ENCODE measurements at places on chromosomes 2 and 18. TPM values are rescaled to one million over a fixed set of nuclear protein-coding genes. Genes with fewer than 3 reads are reported as not detected.

AGFG1 gene
- total RNA-seq, result 30.9 TPM

PLEKHH2 gene
- 1.1 TPM for total RNA-seq

GNAL gene
- total RNA-seq, result 0.85 TPM

SLC40A1 gene
- total RNA-seq, result 3.1 TPM

IL36G gene
- not detected for total RNA-seq

LYPD6 gene
- 2.6 TPM for total RNA-seq

PDE11A gene
- 1.6 TPM for total RNA-seq

IL37 gene
- not detected for total RNA-seq

TBR1 gene
- 0.25 TPM for total RNA-seq

PIEZO2 gene
- total RNA-seq, result 3.2 TPM

RFX8 gene
- not detected for total RNA-seq

KCNIP3 gene
- 1.1 TPM for total RNA-seq

EFR3B gene
- 21.1 TPM for total RNA-seq

IL1A gene
- total RNA-seq, result 0.09 TPM

DTNA gene
- total RNA-seq, result 81.5 TPM

COX5B gene
- total RNA-seq, result 399 TPM

PSMA8 gene
- total RNA-seq, result not detected

CD302 gene
- 19.8 TPM for total RNA-seq

CNPPD1 gene
- 26.1 TPM for total RNA-seq

ARHGAP25 gene
- total RNA-seq, result 2.1 TPM

CD226 gene
- 0.52 TPM for total RNA-seq

HOXD3 gene
- total RNA-seq, result 27.7 TPM

ZBTB7C gene
- 3.3 TPM for total RNA-seq

ORC4 gene
- total RNA-seq, result 50.6 TPM

CCDC148 gene
- total RNA-seq, result 2.0 TPM

TACR1 gene
- total RNA-seq, result 2.1 TPM

CDH2 gene
- total RNA-seq, result 91.9 TPM

HTRA2 gene
- total RNA-seq, result 41.0 TPM

ERBB4 gene
- total RNA-seq, result 13.2 TPM

GCKR gene
- total RNA-seq, result 2.4 TPM

SERPINB3 gene
- not detected for total RNA-seq

LAMA3 gene
- 2.8 TPM for total RNA-seq

KCNG2 gene
- not detected for total RNA-seq

LRRC30 gene
- total RNA-seq, result not detected

ASB18 gene
- 2.4 TPM for total RNA-seq

CLEC4F gene
- total RNA-seq, result 1.7 TPM

UGT1A6 gene
- total RNA-seq, result not detected

XDH gene
- total RNA-seq, result not detected

RUFY4 gene
- 0.31 TPM for total RNA-seq

SLC4A5 gene
- 5.9 TPM for total RNA-seq

TLX2 gene
- 0.29 TPM for total RNA-seq

MAP3K19 gene
- total RNA-seq, result 1.1 TPM

CIB4 gene
- total RNA-seq, result not detected

TPGS2 gene
- 127 TPM for total RNA-seq

PAX3 gene
- 0.15 TPM for total RNA-seq
